Activated naive CD4-positive, alpha-beta T cell (primary cell): ENCODE measurements at places on chromosomes 7 and 10.

- DNase-seq = no peak
Observed at GRCh38 chr7:16317406-16317805, 103.9 kb downstream of the CRPPA start.

DNA sequence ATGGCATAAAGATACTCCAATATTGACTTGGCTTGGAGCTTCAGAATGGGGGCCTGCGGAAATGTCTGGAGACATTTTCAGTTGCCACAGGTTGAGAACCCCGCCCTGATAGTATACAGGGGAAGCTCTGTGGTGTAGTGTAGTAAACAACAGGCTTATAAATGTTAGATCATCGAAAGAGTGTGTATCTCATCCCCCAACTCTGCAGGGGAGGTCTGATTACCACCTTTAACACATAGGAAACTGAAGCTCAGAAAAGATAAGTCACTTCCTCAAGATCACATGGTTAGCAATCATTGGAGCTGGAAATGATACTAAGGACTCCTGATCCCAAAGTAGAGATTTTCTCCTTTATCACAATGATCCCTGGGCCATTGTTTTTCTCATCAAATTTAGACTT lies 144.5 kb upstream of the BMPER start:
- DNase-seq = no peak

DNA sequence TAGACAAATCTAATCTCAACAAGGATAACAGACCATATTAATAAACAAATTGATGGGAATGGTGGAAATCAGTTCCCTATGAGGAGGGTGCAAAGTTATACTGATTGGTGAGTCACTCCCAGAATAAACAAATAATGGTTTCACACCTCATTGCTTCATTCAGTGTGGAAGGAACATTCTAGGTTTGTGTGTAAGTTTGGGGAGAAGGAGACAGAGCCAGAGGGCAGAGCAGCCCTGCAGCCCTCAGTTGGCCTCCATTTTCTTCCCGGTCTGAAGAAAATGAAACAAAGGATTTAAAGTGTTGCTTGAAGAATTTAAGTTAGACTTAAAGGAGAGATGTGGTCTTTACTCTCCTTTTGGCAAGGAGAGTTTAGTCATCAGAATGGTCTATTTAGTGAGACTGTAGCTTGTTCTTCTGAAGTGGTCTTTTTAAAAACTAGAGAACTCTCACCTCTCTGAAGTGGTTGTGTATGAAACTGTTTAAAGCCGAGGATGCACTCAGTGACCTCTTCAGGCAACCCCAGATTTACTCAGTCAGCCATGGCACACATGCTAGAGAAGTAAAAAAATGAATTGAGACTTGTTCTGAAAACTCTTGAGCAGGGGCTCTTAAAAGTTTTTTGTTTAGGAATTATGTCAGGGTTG lies 27.2 kb downstream of the IKZF1 start:
- no peak for DNase-seq

DNA sequence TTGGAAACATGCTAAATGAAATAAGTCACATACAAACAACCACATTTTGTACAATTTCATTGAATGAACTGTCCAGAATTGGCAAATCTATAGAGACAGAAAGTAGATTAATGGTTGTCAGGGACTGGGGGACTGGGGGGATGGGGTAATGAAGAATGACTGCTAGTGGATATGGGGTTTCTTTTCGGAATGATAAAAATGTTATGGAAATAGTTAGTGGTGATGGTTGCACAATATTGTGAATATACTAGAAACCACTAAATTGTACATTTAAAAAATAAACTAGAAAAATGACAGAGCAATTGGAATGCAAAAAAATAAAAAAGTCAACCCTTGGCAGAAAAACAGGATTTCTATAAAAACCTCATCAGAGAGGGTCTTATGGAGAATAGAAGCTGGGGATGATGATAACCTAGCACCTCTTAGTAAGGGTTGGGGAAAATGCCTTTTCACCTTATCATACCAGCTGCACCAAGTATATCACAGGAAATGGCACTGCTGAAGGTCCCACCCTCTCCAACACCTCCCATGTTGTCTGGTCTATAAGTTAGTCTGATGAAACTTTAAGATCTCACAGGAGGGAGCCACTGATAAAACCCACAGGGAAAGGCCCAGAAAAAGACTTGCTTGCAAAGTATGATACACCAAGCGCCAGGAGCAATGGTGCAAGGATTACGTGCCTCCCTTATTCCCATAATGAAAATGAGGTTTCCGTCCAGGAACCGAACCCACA lies 23.1 kb upstream of the JAZF1 start:
- DNase-seq = no peak

DNA sequence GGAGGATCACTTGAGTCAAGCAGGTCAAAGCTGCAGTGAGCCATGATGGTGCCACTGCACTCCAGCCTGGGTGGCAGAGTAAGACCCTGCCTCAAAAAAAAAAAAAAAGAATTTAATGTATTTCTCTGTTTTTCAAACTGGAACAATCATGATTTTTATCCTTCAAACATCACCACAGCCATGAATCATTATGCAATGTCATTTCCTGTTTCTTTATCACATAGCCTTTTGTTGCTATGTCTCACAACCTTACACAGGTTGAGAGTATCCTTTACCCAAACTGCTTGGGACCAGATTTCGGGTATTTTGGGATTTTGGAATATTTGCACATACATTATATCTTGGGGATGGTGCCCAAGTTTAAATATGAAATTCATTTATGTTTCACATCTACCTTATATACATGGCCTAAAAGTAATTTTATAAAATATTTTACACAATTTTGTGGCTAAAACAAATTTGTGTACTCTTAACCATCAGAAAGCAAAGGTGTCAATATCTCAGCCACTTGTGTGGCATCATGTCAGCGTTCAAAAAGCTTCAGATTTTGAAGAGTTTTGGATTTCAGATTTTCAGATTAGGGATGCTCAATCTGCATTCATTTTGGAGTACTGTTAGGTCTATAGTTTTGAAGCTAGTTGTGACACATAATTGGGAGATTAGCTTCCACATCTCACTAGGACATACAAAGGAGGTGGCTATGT lies 8.2 kb downstream of the NT5C3A start:
- no peak for DNase-seq

DNA sequence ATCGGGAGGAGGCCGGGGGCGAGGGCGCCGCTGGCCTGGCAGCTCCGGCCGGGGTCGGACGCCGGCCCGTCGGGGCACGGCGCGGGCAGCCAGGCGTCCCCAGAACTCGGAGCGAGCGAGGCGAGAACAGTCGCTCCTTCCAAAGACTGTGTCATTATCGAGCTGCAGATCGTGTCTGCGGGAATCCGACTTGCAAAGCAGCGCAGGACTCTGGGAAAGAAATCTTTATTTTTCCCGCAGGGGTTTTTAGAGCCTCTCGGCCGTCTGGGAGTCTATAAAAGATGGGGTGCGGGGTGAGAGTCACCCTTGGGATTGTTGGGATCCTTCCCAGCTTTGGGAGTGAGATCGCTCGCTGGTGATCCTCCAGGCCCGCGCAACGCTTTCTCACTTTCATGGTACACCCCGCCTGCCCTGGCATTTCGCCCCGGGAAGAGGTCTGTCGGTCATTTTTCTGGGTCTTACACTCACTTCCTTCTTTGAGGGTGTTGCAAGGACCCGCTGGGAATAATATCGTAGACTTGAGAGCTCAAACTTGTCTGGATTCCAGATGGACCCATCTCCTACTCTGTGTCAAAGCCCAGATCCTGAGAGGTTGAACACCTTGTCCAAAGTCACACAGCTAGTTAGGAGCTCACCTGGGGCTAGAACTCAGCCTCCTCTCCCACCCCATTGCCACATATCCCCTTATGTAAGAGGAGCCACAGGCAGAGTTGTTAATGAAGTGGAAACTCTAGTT lies 1.0 kb downstream of the UBTD1 start:
- DNase-seq = no peak
